ENCODE measurements at places on chromosomes 5 and 9. TPM values are rescaled to one million over a fixed set of nuclear protein-coding genes. Genes with fewer than 3 reads are reported as not detected.

- no peak for DNase-seq
These were observed 272.4 kb downstream of the CDK5RAP2 start for GRCh38 chr9:120307599-120307998.

- DNase-seq = peak; percentile 48
These were observed 203.7 kb upstream of the MSX2 start for GRCh38 chr5:174520420-174521396.

GRCh38 chr5:76537073-76537543 is 86.1 kb downstream of the F2RL2 start:
- DNase-seq = no peak

DNA sequence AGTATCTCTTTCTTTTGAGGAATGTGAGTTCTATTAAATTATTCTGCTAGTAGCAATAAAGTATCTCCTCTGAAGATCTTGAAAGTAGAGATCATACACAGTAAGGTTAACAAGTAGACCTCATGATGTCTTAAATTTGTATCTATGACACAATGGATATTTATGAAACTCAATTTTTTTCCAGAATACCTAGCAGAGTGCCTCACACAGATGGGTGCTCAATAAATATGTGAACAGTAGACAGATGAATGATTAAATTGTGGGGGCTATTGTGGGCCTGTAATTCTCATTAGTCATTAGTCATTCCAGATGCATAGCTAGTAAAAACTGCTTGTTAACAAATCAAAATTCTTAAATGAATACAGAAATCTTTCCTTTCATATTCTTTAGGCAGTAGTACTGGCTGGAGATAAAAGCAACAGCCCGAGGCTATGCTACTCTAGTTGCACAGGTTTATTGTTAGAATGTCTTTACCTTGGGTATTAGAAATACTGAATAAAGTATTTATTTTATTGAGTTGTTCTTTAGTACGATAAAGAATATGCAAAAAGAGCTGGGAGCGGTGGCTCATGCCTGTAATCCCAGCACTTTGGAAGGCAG is 22.0 kb downstream of the CHD1 start:
- DNase-seq = no peak

PDZD2 gene
- total RNA-seq = 1.2 TPM

LCN6 gene
- not detected for total RNA-seq

Measured in H4 (cell line).